Mucosa of gallbladder (tissue), 1 donor: ENCODE measurements at places on chromosomes 7 and 10. TPM values are rescaled to one million over a fixed set of nuclear protein-coding genes. Genes with fewer than 3 reads are reported as not detected.

METTL27 gene
- 3.1 TPM for total RNA-seq

CALHM3 gene
- not detected for total RNA-seq

PAPOLB gene
- 0.14 TPM for total RNA-seq

SPDYE3 gene
- total RNA-seq = not detected

CDH23 gene
- total RNA-seq = 5.1 TPM

TDRD1 gene
- 2.0 TPM for total RNA-seq

STAG3 gene
- total RNA-seq = 3.6 TPM

NME8 gene
- 0.89 TPM for total RNA-seq

CCL24 gene
- 0.92 TPM for total RNA-seq

DGKI gene
- total RNA-seq = 3.1 TPM

MET gene
- total RNA-seq = 59.4 TPM

SPACDR gene
- 1.2 TPM for total RNA-seq

SLC13A1 gene
- 132 TPM for total RNA-seq

CPN1 gene
- total RNA-seq = not detected

SORCS1 gene
- total RNA-seq = 3.1 TPM

PTF1A gene
- total RNA-seq = not detected
